ENCODE measurements at places on chromosomes 16 and 17. TPM values are rescaled to one million over a fixed set of nuclear protein-coding genes. Genes with fewer than 3 reads are reported as not detected.
A peak's percentile ranks its signal among the peaks of the same experiment; 100 is the strongest.

DNA sequence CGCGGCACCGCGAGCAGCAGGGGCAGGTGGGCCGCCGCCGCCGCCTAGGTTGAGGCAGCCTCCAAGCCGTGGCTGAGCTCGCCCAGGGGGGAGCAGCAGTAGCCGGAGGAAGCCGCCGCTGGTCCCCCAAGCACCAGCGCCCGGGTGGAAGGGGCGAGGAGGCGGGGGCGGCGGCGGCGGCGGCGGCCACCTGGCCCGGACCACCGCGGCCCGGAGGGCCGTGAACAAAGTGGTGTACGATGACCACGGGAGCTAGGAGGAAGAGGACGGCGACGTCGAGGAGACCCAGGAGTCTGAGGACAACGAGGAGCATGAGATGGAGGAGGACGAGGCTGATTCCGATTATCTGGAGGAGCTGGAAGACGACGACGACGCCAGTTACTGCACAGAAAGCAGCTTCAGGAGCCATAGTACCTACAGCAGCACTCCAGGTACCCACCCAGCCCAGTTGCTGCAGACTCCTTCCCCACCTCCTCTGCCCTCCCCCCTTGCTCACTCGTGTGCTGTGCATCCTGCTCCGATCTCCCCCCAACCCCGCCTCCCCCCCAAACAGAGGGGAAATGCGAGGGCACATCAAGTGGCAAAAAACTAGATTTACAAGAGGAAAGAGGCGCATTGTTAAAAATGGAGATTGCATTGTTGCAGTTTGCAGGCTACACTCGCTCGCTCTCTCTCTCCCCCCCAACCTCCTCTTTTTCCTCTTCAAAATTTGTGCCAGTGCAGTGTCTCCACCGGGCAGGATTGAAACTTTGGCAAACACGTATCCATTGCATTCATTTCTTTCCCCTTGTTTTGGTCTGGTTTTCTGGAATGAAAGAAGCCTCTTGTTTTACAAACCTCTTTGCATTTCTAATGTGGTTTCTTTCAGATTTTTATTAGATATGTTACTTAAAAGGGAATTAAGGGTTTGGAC lies 41.8 kb upstream of the AMZ2 start:
- peak overlapping the region; percentile 85 for H3K4me3 ChIP-seq
- H3K27me3 ChIP-seq = peaks cover 40% of the 10 kb centered on the region
- H3K36me3 ChIP-seq = peaks cover 16% of the 10 kb centered on the region
- H3K27ac ChIP-seq = peak overlapping the region; percentile 76
- peak; percentile 40 for DNase-seq

DNA sequence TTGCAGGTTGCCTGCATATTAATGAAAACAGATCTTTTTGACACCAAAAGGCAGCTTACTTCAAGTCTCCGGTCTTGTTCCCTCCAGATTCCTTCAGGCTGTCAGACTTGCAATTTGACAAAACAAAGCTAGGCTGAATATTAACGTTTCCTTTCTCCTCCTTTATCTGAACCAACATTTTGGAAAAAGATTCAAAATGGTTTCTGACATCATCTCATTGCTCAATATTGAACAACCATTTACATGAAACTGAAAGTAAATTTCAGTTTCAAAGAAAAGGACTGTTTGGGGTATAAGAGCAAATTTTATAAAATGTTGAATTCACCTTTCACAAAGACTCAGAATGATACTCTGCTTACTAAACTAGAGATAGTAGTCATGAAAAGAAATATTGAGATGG lies 521.8 kb downstream of the KCNJ2 start:
- H3K27me3 ChIP-seq = no peaks in the 10 kb centered on the region
- H3K4me1 ChIP-seq = peaks cover 9% of the 10 kb centered on the region
- H3K4me3 ChIP-seq = no peak overlapping the region
- no peak overlapping the region for H3K27ac ChIP-seq
- no peak for DNase-seq

- H3K4me1 ChIP-seq = no peaks in the 10 kb centered on the region
- no peaks in the 10 kb centered on the region for H3K27me3 ChIP-seq
- H3K4me3 ChIP-seq = no peak overlapping the region
- no peak for DNase-seq
Observed at GRCh38 chr17:59185997-59186396, 23.8 kb upstream of the SMG8 start.

DNA sequence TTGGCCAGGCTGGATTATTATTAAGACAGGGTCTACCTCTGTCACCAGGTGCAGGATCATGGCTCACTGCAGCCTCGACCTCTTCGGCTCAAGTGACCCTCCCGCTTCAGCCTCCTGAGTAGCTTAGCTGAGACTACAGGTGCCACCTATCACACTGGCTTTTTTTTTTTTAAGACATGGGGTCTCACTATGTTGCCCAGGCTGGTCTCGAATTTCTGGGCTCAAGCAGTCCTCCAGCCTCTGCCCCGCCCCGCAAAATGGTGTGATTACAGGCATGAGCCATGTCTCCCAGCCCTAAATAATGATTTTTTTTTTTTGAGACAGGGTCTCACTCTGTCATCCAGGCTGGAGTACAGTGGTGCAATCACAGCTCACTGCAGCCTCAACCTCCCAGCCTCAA lies 5.8 kb downstream of the OVCA2 start:
- H3K36me3 ChIP-seq = peaks cover 10% of the 10 kb centered on the region
- H3K4me1 ChIP-seq = peaks cover 4% of the 10 kb centered on the region
- DNase-seq = no peak

- 0 out of 2 replicates have a peak overlapping the region, but pooled peaks have one; percentile 28 for H3K27ac ChIP-seq
- 0 out of 2 replicates have a peak, but pooled peaks cover 2% of the 10 kb centered on the region for H3K36me3 ChIP-seq
- no peak overlapping the region for H3K4me3 ChIP-seq
- no peaks in the 10 kb centered on the region for H3K27me3 ChIP-seq
- no peak for DNase-seq
Observed at GRCh38 chr17:19260958-19261357, 23.8 kb downstream of the EPN2 start.

DNA sequence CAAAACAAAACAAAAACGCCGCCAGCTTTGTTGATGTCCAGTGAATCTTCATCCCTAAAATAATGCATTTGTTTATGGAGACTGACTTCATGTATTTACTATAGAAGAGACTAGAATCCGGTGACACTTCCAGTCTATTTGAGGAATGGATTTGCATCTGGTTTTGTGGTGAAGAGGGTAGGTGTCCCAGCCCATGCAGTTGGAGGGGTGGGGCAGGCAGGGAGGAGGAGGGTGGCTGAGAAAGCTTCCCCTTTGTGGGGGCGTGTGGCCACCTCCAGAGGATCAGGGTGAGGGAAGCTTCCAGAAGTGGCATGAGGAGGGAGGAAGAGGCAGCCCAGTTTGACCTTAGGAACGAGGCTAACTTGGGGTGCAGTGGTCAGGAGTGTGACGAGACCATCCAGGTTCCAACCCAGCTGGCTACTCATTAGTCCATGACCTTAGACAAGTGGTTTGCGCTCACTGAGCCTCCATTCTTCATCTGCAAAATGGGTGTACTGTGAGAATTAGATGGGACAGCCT lies 69.5 kb downstream of the CMIP start:
- peaks cover 29% of the 10 kb centered on the region for H3K36me3 ChIP-seq
- H3K4me3 ChIP-seq = no peak overlapping the region
- H3K27ac ChIP-seq = peak overlapping the region; percentile 52
- peaks cover 26% of the 10 kb centered on the region for H3K4me1 ChIP-seq

- peaks cover 6% of the 10 kb centered on the region for H3K36me3 ChIP-seq
- H3K27me3 ChIP-seq = no peaks in the 10 kb centered on the region
Observed at GRCh38 chr16:30530163-30531037, 4.0 kb upstream of the ZNF768 start.

DNA sequence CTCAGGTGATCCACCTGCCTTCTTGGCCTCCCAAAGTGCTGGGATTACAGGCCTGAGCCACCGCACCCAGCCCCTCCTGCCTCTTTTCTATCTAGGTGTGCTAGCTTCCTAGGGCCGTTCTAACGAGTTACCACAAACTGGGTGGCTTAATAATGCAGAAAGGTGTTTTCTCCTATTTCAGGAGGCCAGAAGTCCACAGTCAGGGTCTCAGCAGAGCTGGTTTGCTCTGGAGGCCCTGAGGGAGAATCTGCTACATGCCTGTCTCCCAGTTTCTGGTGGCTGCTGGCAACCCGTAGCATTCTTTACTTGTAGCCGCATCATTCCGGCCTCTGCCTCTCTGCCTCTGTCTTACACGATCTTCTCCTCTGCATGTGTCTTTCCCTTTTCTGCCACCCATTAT lies 89.2 kb downstream of the NTN1 start:
- H3K27ac ChIP-seq = no peak overlapping the region
- H3K27me3 ChIP-seq = peaks cover 7% of the 10 kb centered on the region
- no peak overlapping the region for H3K4me3 ChIP-seq

DNA sequence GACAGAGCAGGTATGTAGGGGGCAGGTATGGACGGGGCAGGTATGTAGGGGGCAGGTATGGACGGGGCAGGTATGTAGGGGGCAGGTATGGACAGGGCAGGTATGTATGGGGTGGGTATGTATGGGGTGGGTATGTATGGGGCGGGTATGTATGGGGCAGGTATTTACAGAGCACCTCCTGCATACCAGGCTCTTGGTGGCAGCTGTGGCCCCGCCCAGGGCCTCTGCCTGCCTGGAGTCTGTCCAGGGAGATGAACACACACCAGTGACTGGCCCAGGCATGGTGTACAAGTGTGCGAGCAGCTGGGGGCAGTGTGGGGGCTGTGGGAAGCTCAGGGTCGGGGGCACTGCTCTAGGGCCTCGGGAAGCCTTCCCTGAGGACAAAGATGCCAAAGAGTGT lies 4.4 kb downstream of the RPL3L start:
- H3K27me3 ChIP-seq = peaks cover 8% of the 10 kb centered on the region
- H3K36me3 ChIP-seq = no peaks in the 10 kb centered on the region
- H3K4me3 ChIP-seq = no peak overlapping the region
- H3K4me1 ChIP-seq = peaks cover 4% of the 10 kb centered on the region

DNA sequence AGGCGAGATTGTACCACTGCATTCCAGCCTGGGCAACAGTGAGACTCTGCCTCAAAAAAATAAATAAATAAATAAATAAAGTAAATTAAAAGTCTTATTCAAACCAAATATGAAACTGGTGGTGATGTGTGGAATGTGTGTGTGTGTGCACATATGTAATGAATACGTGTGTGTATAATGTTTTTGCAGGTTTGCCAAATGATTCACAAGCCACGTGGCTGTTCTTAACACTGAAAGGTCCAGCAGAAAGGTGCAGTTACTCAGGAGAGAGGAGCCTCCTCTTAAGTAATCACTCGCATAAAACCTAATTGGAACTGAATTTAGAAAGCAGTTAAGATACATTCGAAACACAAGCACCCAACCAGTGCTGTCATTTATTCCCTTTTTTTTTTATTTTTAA lies 22.9 kb downstream of the GDE1 start:
- peaks cover 38% of the 10 kb centered on the region for H3K36me3 ChIP-seq
- no peak for DNase-seq
- H3K27me3 ChIP-seq = no peaks in the 10 kb centered on the region
- no peaks in the 10 kb centered on the region for H3K4me1 ChIP-seq

- peaks cover 14% of the 10 kb centered on the region for H3K4me1 ChIP-seq
- no peak overlapping the region for H3K4me3 ChIP-seq
- no peak for DNase-seq
- H3K36me3 ChIP-seq = peaks cover 36% of the 10 kb centered on the region
- H3K27ac ChIP-seq = peak overlapping the region; percentile 57
- no peaks in the 10 kb centered on the region for H3K27me3 ChIP-seq
Observed at GRCh38 chr16:46896314-46896968, 12.3 kb downstream of the GPT2 start.

DNA sequence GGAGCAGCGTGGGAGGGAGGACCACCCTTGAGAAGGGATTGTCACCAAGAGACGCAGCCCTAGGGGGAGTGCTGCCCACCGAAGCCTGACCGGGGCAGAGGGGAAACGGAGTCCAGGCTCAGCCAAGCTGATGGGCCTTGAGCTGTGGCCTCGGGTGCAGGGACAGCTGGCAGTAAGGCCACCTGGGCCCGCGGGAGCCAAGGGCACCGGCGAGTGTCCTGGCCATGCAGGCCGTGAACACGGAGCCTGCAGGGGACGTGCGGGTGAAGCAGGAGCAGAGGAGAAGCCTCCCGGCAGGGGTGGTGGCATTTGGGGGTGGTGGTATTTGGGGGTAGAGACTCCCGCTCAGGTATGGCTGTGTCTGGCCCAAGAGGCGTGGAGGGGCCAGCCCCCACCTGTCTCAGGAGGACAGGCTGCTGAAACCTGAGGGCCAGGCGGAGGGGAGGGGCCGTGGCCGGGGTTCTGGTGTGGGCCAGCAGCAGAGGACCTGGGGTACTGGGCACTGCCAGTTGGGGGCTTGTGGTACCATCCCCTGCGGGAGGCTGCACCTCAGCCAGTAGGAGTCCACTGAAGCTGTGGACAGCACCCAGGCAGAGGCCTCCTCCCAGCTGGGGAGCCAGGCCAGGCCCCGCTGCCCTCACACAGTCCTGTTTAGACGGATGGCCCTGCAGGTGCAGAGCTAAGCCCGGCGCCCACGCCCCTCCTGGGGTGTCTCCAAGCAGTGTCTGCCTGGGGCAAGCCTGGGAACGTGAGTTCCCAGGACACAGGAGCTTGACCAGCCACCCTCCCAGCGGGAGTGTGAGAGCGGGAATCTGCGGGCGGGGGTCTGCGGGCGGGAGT lies 4.5 kb downstream of the GNPTG start:
- H3K36me3 ChIP-seq = no peaks in the 10 kb centered on the region
- DNase-seq = no peak
- peaks cover 9% of the 10 kb centered on the region for H3K4me1 ChIP-seq
- no peak overlapping the region for H3K4me3 ChIP-seq
- no peak overlapping the region for H3K27ac ChIP-seq
- H3K27me3 ChIP-seq = no peaks in the 10 kb centered on the region

- no peak overlapping the region for H3K4me3 ChIP-seq
- peaks cover 18% of the 10 kb centered on the region for H3K4me1 ChIP-seq
- no peak for DNase-seq
- no peaks in the 10 kb centered on the region for H3K27me3 ChIP-seq
- no peaks in the 10 kb centered on the region for H3K36me3 ChIP-seq
- no peak overlapping the region for H3K27ac ChIP-seq
Observed at GRCh38 chr16:73558219-73558618, 510.3 kb upstream of the ZFHX3 start.

DNA sequence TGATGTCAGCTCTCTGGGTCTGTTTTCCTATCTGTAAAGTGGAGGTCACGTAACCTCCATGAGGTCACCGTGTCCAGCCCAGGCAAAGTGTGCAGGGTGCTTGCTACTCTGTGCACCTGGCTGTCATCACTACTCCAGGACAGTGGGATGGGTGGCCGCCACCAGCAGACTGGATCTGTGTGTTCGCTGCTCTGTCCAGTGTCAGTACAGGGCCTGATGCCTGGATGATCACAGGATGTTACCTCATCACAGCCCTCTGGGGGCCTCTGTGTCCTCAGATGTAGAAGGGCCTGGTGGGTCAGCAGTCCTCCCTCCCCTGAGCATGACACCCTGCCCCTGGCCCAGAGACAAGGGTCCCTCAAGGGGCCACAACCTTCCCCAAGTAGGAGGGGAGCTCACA lies 80.0 kb downstream of the KCNJ18 start:
- DNase-seq = no peak
- H3K4me3 ChIP-seq = no peak overlapping the region
- H3K27me3 ChIP-seq = peaks cover 9% of the 10 kb centered on the region
- no peaks in the 10 kb centered on the region for H3K4me1 ChIP-seq
- H3K27ac ChIP-seq = no peak overlapping the region

- H3K27ac ChIP-seq = no peak overlapping the region
- no peak overlapping the region for H3K4me3 ChIP-seq
- no peak for DNase-seq
Observed at GRCh38 chr17:37789021-37789565, 44.2 kb upstream of the HNF1B start.

GRCh38 chr16:82979406-82980111 lies 352.8 kb downstream of the CDH13 start:
- H3K4me3 ChIP-seq = no peak overlapping the region
- peaks cover 17% of the 10 kb centered on the region for H3K36me3 ChIP-seq
- H3K27me3 ChIP-seq = no peaks in the 10 kb centered on the region
- DNase-seq = no peak
- no peaks in the 10 kb centered on the region for H3K4me1 ChIP-seq

DUXB gene
- not detected for total RNA-seq

HSF5 gene
- total RNA-seq = 0.11 TPM

PTGES3L gene
- 1.8 TPM for total RNA-seq

HAS3 gene
- 56.0 TPM for total RNA-seq

TMEM208 gene
- total RNA-seq = 43.1 TPM

CACNG5 gene
- total RNA-seq = 3.1 TPM

ZP2 gene
- total RNA-seq = not detected

STX1B gene
- 19.9 TPM for total RNA-seq

Measured in WTC11 (cell line).